ENCODE measurements at places on chromosomes 2 and 18.

DNA sequence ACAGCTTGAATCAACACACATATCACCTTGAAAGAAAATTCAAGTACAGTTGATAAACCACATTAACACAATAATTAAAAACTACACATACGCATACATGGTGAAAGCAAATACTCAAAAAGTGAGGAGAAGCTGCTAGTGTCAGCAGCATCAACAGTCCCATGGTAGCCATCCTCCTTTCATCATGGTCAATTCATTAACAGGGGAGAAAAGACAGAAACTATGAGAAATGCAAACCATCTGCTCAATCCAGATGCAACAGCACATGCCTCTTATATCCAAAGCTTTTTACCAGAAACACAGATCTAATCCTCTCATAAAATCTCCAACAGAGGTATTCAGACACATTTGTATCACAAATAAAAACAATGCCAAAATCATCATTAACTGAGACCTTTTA, 81.9 kb upstream of the CHRNA1 start:
- DNase-seq = no peak

DNA sequence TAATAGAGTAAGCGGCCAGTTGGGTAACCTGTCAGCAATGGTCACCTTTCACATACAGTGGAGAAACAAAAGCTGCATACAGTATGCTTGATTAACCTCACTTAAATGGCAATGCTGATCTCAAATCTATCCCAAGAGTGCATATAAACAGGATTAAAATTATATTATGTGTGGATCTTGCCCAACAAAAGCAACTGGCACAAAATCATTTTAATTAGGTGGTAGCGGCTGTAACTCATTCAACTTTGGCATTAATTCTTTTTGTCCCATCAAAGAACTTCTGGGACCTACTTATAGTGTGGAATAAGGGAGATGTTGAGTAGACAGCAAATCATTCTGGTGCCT, 167.8 kb upstream of the VRK2 start:
- no peak for DNase-seq

DNA sequence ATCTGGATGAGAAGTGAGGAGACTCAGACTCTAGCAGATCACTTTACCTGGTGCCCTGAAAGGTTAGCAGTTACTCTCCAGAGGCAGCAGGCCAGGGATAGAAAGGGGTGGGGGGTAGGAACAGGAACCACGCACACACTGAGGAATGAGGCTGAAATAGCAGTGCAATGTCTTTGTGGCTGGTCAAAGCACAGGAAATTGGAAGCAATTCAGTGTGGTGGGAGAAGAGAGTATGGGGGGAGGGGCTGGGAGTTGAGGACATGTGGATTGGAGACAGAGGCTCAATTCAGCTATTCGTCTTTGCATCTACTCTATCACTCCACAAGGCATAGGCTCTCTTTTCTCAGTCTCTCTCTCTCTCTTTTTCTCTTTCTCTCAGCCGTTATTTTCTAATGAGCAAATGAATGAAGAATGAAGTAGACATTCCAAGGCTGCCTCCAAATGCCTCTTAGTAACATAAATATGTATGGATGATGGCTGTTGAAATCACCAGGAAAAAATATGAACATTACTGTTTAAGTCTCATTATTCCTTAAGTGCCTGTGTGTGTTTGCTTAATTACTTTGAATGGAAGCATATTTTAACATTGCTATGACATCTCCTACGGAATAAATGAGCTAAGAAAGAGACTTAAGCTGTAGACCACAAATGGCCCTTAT, 979.4 kb downstream of the TSN start:
- no peak for DNase-seq

DNA sequence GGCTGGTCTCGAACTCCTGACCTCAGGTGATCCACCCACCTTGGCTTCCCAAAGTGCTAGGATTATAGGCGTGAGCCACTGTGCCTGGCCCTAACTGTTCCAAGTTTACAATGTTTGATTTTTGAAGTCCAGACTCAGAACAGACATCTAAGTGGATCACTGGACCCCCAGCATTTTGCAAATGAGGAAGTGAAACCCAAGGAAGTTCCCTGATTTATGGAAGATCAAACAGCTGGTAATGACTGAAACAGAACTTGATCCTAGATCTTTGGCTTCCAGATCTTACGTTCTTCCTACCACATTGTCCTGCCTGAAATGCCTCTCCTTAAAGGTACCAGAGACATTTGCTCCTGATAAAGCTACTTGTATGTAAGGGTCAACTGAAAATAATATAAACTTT, 58.3 kb upstream of the NCOA1 start:
- no peak for DNase-seq

DNA sequence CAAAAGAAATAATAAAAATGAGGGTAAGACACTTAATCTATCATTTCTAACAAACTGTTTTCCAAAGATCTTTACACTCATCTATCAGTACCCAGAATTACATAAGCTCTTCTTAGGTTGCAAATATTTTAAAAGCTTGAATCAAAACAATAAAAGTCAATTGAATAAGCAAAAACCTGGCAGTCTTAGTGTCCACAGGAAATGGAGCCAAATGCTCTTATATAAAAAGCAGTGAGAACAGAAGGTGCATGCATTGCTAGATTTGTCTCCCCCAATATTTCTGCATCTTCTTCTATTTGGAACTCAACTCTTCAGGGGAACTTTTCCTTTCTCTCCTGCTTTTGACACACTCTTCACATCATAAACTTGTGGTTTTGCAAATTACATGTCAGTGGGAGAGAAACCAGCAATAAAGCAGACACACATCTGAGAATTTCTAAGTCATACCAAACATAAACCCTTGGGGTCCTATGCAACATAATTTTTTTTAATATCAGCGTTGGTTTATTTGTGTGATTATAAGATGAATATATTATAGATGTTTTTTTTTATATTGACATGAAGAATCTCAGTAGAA, 343.9 kb upstream of the ACVR2A start:
- no peak for DNase-seq

DNA sequence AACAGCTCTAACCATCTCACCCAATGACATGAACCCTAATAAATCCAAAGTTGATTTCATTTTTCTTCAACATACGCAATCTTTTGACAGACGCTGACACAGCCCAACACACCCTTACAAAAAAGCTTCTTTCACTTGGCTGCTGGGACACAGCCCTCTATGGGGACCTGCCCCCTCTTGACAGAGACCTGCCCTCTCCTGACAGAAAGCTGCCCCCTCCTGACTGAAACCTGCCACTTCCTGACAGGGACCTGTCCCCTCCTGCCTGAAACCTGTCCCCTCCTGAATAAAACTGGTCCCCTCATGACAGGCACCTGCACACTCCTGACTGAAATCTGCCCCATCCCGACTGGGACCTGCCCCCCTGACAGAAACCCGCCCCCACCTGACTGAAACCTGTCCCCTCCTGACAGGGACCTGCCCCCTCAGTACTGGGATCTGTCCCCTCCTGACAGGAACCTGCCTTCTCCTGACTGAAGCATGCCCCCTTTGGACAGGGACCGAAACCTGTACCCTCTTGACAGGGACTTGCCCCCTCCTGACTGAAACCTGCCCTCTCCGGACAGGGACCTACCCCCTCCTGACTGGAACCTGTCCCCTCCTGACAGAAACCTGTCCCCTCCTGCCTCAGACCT, 87.9 kb downstream of the PXDN start:
- DNase-seq = no peak

All from thymus (tissue), 14 donors.